Activated CD8-positive, alpha-beta T cell treated with anti-CD3 and anti-CD28 coated beads, Interleukin-2, amount 10 ng/mL, durations not matched to agents 7 days and 5 days (primary cell): ENCODE measurements at places on chromosomes 12 and 14. TPM values are rescaled to one million over a fixed set of nuclear protein-coding genes. Genes with fewer than 3 reads are reported as not detected.

- DNase-seq, result no peak
Observed at GRCh38 chr12:112153181-112153892, 28.0 kb downstream of the TRAFD1 start.

TMTC1 gene
- not detected for total RNA-seq

PRH2 gene
- total RNA-seq, result not detected

CELA1 gene
- total RNA-seq, result not detected

DNA sequence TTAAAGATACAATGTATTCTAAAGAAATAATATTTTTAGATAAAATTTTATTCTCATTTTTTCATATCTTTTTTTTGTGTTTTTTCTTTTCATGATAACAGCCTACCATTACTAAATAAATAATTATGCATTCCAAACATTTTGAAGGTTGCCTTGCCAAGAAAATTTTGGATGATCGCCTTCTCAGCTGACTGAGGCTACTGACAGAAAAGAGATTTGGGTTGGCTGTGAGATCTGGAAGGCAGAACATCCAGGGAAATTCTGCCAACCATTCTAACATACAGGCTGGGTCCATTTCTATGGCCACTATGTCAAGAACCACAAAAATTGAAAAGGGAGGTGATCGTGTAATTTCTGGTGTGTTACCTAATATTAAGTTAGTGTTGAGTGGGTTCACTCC, 48.1 kb downstream of the GALNT8 start:
- no peak for DNase-seq

RIC8B gene
- 15.4 TPM for total RNA-seq

GRCh38 chr12:86712425-86712843, 456.2 kb upstream of the MGAT4C start:
- DNase-seq, result no peak

GRCh38 chr12:123928274-123928865, 44.3 kb downstream of the CCDC92 start:
- no peak for DNase-seq

DNA sequence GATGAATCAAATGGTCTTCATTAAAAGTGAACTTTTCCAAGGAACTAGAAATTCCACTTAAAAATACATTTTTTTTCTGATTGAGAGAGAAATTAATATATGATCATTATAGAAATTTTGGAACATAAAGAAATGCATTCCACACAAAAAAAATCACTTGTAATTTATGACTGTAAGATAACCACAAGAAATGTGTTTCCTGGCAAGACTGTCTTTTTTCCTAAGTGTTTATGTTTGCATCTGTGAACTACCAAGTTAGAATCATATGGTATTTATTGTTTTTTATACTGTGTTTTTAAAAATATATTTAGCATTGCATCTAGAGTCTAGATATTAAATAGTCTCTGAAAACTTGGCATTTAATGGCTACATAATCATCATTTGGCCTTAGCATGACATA, 726.8 kb downstream of the BCL11B start:
- DNase-seq, result no peak

ISCU gene
- total RNA-seq, result 58.5 TPM

DNA sequence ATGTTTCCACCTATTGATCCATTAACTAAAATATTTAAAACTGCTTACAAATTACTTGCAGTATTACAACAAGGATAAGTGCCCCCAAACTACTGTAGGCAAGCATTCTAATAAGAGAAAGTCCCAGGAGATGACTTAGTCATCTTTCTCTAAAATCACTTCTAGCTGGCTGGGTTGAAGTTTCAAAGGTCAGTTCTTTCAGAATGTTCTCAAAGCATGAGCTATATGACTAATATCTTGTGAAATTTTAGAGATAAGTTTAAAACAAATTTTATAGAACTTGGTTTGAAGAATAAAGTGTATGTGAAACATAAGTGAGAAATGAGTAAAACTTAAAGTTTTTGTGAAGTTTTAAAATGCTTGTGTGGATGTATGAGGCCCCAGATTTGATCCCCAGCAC, 24.3 kb upstream of the OR6J1 start:
- no peak for DNase-seq

PIANP gene
- not detected for total RNA-seq

PARPBP gene
- total RNA-seq, result 35.9 TPM

DNA sequence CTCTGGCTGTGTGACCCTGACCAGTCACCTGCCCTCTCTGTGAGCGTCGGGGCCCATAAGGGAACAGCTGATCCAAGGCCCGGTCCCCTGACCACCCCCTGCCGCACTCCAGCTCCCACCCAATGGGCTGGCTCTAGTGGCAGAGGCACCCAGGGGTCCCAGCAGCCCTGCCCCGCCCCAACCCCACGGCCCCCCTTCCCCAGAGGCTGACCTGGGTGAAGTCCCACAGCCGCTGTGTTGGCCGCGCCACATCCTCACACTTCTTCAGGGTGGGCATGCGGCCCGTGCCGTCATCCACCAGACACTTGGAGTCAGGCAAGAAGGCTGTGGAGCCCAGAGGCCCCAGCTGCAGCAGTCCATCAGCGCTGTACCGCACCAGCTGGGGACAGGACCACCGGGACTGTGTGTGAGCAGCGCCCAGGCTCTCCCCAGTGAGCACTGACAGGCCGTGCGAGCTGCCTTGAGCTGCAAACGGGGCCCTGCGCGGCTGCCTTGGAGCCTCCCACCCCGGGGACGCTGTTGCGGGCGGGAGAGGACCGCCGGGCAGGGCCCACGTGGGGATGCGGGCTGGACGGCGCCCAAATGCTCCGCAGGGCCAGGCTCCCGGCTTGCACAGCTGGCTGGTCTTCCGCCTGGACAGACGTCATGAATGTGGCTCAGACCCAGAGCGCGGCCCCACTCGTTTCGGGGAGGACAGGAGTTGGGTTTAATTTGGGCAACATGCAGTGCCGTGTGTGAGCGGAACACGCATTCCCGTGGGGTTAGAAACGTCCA, 53.5 kb downstream of the NOC4L start:
- DNase-seq, result no peak

DNA sequence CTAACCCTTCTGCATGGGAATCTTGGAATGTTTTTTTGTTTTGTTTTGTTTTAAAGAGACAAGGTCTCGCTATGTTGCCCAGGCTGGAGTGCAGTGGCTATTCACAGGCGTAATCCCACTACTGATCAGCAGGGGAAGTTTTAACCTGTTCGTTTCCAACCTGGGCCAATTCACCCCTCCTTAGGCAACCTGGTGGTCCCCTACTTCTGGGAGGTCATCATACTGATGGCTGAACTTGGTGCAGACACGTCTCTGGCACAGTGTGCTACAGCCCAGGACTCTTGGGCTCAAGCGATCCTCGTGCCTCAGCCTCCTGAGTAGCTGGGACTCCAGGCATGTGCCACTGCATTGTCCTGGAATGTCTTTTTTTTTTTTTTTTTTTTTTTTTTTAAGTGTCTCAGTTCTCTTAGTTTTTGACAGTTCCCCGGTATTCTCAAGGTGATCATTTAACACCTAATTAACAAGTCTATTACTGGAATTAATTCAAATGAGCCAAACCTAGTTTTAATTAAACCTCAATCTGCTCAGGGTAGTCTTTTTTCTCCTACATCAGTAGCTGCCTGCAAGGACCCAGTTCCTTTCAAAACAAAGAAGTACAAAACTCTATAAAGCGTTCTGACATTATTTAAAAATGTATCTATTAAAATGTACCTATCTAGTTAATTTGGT, 49.0 kb upstream of the ISM2 start:
- DNase-seq, result no peak

GRCh38 chr12:52566847-52567291, 6.8 kb downstream of the KRT74 start:
- no peak for DNase-seq
